ENCODE measurements at places on chromosomes 5 and 9.

DNA sequence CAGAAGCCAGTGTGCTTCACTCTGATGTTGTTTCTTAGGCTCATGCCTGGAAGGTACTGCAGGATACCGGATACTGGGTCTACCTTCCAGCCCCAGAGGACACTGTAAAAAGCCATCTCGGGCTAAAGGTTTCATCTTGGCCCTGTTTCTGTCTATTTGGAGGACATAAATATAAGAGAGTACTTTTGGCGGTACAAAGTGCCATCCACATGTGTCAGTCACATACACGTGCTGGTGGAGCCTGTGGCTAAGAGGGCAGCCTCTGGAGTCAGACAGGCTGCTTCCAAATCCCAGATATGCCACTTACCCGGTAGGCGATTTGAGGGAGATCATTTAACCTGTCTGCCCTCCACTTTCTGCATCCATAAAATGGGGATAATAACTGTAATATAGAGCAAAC, 160.4 kb downstream of the NR3C1 start:
- no peak for DNase-seq

GRCh38 chr5:53010814-53011213, 21.7 kb downstream of the ITGA2 start:
- DNase-seq = no peak

DNA sequence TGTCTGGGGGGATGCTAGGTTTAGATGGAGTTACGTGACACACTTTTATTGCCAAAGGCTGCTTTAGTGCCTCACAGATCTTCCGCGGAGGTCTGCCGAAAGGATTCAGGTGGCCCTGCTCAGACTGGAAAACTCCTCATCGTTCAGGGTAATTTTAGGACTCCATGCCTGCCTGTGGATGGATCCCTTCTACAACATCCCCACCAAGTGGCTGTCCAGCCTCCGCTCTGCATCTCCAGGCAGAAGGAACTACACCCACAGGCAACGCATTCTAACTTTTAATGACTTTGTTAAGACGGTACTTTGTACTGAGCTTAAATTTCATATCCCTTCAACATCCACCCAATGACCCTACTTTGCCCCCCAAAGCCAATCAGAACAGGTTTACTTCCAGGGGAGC, 29.4 kb downstream of the ATPSCKMT start:
- DNase-seq = no peak

- no peak for DNase-seq
Measured at GRCh38 chr9:36997414-36997813, 36.7 kb downstream of the PAX5 start.

- DNase-seq = no peak
Measured at GRCh38 chr5:146334074-146334533, 4.5 kb upstream of the POU4F3 start.

DNA sequence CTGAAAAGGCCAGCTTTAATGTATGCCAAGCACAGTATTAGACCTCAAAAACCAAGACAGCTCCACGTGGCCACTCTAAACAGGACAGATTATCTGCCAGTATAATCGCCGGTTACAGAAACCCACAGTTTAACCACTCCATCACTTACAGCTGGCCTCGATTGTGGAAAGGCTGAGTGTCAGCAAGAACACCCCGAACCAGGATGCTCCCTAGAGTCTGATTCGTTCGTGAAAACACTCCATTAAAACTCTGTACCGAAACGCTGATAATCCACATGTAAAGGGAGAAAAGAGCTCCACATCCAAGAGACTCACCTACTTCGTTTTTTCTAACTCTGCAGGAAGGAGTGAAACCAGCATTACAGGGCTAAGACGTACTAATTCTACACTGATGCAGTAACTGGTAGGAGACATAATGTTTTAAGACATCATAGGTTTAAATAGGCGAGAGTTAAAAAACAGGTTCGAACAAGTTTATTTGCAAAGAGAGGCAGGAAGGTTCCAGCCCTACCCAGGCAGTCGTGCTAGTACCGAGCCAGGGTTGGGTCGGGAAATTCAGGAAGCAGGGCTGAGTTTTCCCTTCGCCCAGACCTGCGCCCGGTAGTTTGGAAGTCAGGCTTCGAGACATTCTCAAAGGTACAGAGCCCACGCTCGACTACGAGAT, 949 bp downstream of the SERINC5 start:
- no peak for DNase-seq

DNA sequence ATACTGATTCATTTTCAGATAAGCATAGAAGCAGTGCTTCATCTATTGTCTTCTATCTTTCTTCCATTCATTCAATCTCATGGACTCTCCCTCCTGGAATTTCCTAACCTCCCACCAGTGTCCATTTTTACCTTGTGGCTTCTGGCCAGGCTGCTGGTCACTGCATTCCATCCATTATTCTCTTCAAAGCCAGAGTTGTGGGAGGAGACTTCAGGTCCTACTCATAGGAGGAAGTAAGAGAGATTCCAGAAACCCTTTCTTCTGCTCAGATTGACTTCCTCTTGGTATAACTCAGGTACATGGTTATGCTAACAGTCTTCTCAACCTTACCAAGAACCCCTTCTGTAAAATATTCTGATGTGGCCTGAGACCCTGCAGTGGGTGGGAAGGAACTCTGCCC, 153.3 kb upstream of the SLC12A2 start:
- no peak for DNase-seq

DNA sequence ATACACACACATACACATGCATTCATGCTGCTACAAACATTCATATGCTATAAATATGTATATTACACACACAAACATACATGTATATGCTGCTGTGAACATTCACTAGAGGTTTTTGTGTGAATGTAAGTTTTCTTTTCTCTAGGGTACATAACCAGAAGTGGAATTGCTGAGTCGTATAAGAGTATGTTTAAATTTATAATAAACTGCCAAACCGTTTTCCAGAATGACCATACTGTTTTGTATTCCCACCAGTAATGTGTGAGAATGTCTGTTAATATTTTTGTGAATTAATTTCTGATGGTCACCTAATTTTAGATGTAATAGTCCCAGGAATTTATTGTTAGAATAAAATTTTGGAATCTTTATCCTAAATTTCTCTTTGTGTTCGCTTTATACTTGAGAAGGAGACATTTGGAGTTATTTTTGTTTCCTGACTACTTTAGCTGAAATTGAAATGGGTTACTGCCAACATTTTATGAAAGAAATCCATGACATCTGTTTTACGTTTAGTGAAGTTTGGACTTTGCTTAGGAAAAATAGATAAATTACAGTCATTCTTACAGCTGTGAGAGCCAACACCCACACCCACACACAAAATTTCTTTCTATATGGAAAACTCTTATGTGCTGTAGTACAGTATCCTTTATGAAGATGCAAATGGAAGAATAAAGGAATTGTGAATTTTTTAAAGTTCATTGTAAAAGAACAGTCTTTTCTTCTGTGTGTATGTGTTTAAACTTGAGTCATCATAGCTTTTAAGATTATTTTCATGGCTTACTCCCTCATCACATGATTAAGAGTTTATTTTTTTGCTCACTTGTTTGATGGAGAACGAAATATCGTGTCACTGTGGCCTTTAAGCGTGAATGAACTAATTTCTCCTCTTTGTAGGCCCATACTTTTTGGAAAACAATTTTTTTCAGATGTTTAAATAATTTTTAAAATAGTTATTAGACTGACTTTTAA, 24.3 kb downstream of the CENPP start:
- DNase-seq = no peak

- DNase-seq = no peak
Measured at GRCh38 chr9:82052081-82052480, 63.5 kb downstream of the SPATA31D1 start.

GRCh38 chr5:64958757-64959391, 190.1 kb downstream of the CWC27 start:
- no peak for DNase-seq

- DNase-seq = no peak
Measured at GRCh38 chr9:122220673-122221182, 8.0 kb downstream of the LHX6 start.

DNA sequence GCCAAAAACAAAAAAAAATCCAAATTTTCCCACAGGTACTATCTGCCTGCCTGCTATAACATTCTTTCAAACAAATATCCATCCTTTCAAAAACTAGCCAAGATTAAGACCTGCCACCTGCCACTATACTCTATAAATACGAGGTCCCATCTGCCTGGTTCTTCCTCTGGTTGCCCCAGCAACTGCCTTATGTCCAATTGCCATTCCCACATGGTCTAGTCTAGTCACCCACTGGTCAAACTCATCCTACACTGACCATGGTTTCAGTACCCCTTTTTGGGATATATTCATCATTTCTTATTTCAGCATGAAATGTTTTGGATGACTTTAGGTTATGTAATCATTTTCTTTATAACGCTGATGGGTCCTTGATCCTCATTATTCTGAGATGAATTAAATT, 95.1 kb upstream of the CCNG1 start:
- no peak for DNase-seq

GRCh38 chr9:71249729-71250317, 128.4 kb upstream of the TRPM3 start:
- no peak for DNase-seq

GRCh38 chr5:152641970-152642805, 237.1 kb upstream of the NMUR2 start:
- no peak for DNase-seq

DNA sequence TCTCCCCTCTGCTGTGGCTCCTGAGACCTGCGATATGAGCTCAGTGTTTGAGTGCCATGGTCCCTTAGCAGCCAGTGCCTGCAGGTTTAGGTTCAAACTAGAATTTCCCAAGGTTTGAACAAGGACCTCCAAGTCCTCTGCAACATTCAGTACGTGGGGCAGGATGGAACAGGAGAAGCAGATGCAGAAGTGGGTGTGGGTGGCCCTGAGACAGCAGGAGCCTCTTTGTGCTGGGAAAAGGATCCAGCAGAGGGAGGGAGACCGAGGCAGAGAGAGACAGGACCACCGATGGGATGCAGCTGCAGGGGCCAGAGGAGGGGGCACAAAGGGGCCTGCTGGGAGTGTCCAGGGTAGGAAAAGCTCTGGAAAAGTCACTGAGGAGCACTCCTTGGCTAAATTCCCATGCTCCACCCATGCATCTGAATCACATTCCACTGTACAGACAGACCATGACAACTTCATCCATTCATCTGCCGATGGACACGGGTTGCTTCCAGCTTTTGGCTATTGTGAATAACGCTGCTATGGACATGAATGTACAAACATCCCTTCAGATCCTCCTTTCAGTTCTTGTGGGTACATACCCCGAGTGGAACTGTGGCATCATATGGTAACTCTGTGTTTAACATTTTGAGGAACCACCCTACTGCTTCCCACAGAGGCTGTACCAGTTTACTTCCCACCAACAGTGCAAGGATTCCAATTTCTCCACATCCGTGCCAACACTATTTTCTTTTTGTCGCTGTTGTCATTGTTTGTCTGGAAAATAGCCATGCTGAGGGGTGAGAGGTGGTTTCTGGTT, 26.7 kb upstream of the SUSD3 start:
- no peak for DNase-seq

DNA sequence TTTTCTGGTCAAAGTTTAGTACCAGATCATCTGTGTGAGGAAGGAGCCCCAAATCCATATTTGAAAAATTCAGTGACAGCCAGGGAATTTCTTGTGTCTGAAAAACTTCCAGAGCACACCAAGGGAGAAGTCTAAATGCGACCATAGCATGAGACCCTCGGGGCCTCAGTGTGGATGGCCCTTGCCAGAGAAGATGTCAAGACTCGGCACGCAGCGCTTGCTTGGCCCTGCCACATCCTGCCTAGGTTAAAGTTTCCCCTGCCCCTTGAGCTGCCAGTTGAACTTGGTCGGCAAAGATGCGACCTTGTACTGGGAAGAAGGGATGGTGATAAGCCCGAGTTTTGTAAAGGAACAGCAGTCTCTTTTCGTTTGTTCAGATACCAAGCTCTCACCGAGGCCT, 65.8 kb downstream of the IL31RA start:
- DNase-seq = no peak

All from CD4-positive, alpha-beta T cell treated with Interleukin-15 for 1 hour (primary cell).